ENCODE measurements at places on chromosomes 3 and 15.
A peak's percentile ranks its signal among the peaks of the same experiment; 100 is the strongest.

- no peak for DNase-seq
Observed at GRCh38 chr3:117657278-117657677, 947.7 kb downstream of the TUSC7 start.

DNA sequence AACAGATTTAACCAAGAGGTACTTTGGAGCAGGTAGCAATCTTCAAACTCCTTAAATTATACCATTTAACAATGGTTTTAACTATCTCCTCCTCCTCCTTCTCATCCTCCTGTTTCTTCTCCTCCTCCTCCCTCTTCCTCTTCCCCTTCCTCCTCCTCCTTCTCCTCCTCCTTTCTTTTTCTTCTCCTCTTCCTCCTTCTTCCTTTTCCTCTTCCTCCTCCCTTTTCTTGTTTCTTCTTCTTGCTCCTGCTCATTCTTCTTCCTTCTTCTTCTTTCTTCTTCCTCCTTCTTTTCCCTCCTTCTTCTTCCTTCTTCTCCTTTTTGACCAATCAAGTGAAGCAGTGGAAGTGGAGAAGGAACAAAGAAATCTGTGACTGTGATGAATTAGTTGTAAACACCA lies 14.1 kb downstream of the PATL2 start:
- DNase-seq, result no peak

GRCh38 chr15:91865950-91866349 lies 12.4 kb downstream of the SLCO3A1 start:
- DNase-seq, result no peak

DNA sequence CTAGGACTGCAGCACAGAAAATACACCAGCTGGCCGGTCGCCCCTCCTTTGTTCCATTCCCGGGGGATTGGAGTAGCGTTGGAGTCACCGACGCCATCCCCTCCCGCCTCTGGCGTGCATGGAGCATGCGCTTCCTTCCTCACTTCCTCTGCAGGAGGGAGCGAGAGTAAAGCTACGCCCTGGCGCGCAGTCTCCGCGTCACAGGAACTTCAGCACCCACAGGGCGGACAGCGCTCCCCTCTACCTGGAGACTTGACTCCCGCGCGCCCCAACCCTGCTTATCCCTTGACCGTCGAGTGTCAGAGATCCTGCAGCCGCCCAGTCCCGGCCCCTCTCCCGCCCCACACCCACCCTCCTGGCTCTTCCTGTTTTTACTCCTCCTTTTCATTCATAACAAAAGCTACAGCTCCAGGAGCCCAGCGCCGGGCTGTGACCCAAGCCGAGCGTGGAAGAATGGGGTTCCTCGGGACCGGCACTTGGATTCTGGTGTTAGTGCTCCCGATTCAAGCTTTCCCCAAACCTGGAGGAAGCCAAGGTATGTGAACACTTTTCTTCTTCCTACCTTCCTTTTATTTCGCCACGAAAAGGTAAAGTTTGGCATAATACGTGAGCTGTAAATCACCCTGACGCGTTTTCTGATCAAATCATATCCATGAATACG lies at the start of gene SCG3:
Gene SCG3, plus strand, starts transcription at position 201 of the 661 bp plus-strand sequence. Its CDS starts 253 bp downstream, at position 454.
- DNase-seq, result peak; percentile 71

- DNase-seq, result no peak
Observed at GRCh38 chr15:59313641-59314332, 58.9 kb downstream of the MYO1E start.

DNA sequence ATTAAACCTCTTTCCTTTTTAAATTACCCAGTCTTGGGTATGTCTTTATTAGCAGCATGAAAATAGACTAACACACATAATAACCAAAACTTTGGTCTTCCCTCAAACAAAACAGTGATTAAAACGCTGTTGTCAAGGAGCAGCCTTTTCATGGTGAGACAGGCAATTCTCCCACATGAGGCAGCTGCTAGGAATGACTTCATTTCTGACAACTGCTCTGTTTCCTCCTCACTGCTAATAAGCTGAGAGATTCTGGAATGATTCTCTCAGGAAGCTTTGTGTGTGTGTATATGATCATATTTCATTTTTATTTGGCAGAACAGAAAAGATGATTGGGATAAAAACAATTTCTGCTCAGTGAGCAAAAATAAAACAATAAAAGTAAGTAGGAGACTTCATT lies 580.6 kb upstream of the ADAMTS9 start:
- no peak for DNase-seq

GRCh38 chr15:74394090-74394846 lies 26.8 kb upstream of the CYP11A1 start:
- no peak for DNase-seq

GRCh38 chr3:79517766-79518413 lies 249.9 kb downstream of the ROBO1 start:
- DNase-seq, result no peak

- no peak for DNase-seq
Observed at GRCh38 chr15:101193120-101193644, 58.7 kb downstream of the CHSY1 start.

- no peak for DNase-seq
Observed at GRCh38 chr3:53079791-53080555, 34.1 kb upstream of the SFMBT1 start.

GRCh38 chr3:145182196-145182911 lies 978.6 kb downstream of the PLOD2 start:
- no peak for DNase-seq

DNA sequence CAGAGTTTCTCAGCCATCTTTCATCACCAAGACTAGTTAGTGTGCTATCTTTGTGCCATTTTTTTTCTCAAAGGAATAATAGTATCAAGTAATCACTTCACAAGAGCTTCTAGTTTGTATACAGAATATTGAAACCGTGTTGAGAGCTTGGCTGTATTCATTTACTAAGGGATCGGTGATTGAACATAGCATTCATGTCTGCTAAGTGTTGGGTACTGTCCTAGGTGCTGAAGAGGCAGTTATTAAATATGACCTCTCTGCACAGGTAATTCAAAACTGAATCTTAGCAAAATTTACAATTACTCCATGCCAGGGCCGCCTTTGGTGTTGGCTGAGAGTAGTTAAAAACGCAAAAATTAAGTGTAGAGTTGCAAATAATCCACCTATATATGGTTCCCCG lies 355.3 kb upstream of the RORA start:
- no peak for DNase-seq

DNA sequence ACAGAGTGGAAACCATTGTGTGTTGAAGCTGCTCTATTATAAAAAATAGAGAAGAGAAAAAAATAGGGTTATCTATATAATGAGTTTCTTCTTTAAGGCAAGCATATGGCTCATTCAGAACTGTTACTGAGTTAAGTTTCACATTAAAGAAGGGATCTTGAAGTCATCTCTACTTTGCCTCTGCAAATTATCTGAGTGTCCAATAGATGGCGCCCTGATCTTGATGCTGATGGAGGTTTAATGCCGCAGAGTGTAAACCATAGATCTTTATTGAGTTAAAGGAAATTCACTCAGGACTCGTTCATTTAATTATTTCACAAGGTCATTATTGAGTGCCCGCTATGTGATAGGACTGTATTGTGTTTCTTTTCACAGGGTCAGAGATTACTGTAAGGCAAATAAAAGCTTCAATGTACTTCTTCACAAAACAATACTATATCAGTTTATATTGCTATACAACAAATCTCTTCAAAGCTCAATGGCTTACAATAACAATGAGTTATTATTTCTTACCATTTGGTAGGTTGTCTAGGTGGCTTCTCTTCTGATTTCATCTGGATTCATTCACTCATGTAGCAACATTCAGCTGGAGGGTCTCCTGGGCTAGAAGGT lies 171.4 kb downstream of the NSUN3 start:
- DNase-seq, result no peak

DNA sequence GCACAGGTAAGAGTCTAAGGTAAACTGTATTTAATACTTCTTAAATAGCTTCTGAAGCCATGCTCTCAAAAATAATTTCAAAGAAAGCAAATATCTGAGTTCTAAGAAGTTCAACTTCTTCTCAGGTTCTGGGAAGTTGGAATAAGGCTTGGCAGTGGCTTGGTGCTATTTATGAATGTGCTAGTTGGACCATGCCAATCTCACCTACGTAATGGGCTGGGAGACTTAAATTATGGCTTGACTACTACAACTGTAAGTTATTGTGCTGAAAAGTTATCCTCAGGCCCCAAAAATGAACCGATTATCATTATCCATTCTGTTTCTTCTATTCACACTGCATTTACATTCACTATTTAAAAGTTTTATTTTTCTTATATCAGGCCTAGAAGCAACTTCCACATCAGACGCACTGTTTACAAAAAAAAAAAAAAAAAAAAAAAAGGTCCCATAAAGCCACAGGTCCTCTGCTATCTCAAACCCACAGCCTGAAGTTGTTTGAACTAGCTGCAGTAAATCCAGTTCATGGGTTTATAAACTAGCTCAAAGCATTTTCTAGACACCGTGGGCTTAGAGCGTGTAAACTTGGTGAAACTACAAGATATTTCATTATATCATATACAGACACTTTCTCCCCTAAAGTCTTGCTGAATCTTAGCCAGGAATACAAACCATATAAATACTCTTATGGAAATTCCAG lies 3.4 kb downstream of the LRIG1 start:
- no peak for DNase-seq

DNA sequence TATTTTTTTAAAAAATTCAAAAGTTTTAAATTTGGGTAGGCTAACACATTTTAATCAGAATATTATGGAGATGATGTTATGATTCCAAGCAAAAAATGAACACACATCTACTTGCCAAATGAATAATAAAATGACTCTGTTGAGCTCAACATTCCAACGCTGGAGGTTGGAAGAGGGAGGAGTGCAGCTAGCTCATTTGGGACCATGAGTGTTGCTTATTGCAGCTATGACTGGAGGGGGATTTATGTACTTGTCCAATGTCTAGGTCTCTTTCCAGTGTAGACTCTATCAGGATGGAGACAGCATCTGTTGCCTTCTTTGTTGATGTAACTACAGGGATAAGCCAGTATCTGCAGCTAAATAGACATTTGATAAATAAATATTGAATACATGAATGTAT lies 310.6 kb downstream of the CACNA2D3 start:
- no peak for DNase-seq

DNA sequence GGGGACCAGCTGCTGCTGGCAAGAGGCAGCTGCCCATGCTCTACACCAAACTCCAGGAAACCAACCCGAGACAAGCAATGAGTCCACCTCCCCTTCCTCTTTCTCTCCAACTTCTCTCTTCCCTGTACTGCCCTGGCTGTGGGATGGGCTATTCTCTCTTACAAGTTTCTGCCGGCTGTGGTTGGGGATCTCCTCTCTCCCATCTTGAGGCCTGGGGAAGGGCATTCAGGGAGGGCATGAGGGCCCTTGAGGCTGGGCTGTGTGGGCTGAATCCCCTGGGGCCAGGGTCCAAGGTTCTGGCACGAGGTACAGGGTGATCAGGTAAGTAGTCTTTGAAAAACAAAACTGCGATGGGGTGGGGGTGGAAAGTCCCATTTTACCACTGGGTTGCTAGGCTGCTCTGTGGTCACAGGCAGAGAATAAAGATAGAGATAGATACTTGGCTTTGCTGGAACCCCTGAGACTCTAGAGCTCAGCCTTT lies 32.3 kb upstream of the CTSH start:
- no peak for DNase-seq

- DNase-seq, result no peak
Observed at GRCh38 chr3:197023998-197024651, 5.5 kb downstream of the MELTF start.

DNA sequence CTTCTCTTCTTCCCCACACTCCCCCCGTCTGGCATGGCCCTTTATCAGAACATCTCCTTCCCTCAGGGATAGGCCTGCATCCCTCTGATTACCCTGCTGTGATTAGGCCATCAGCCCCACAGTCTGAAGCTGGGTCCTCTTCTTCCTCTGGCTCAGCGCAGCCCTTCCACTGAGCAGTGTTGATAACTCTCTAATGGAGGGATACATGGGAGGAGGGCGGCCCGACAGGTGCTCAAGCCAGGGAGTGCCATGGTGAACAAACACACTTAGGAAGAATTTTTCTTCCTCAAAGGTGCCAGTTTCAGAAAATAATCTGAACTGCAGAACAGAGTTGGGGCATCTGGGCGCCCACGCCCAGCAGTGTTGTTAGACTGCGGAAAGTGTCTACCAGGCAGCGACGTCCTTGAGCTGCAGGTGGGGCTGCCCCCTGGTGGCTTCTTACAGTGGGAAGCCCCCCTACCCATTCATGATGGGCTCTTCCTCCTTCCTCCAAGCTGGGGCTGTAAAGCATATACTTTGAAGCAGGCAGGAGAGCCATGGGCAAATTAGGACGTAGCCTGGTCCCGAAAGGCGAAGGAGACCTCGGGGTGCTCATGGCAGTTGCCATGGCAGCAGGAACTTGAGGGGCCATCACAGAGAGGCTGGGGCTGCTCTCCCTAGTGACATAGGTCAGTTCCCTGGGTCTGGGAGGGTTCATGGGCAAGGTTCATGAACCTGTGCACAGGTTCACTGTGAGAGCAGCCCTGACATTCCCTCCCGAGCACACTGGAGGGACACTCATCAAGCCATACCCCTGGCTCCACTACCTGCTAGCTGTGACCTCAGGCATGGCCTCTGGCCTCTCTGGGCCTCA lies 33.2 kb upstream of the NR2C2 start:
- no peak for DNase-seq

- DNase-seq, result no peak
Observed at GRCh38 chr3:124383051-124383450, 347.2 kb upstream of the UMPS start.

DNA sequence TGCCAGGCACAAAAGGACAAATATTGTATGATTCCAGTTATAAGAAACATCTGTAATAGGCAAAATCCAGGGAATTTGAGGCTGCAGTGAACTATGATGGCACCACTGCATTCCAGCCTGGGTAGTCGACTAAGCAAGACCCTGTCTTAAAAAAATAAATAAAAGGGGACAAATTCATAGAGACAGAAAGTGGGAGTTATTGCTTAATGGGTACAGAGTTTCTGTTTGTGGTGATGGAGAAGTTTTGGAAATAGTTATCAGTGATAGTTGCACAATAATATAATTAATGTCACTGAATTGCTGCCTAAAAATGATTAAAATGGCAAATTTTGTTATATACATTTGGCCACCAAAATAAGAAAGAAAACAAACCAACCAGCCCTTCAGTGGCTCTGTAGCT lies 27.6 kb upstream of the CNBP start:
- no peak for DNase-seq

DNA sequence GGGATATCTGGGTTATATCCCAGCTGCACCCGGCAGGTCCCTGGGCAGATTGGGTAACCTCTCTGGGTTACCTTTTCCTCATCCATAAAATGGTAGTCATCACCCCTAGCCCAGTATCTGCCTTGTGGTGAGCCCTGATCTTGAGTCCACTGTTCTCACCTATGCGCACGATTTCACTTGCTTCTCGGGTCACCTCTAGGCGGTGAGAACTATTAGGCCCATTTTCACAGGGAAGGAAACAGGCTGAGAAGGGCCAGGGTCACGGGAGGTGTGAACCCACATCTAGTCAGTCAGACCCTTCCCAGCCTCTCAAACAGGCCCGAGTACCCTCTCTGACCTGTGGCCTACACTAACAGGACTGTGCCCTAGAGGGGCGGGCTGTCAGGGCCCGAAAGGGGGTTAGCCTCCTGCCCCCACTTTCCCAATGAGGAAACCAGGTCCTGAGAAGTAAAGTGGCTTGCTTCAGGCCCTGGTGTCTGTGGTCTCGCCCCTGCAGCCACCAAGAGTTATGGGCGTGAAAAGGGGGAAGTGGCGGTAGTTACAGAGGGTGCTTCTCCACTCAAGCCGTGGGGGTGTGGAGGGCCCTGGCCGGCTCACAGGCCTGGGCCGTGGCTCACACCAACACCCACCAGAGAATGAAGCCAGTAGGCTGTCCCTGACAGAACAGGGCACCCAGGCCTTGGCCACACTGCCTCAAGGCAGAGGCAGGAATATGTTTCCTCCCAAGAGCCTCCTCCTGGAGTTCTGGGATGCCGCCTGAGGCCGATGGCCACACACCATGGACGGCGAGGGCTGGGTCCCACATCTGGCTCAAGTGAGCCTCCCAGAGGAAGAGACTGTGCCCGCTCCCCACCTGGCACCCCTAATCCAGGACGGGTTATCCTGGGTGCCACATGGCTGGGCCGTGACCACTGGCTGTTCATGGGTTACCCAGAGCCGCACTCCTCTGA lies 19.5 kb downstream of the PSTPIP1 start:
- DNase-seq, result no peak

Data from caudate nucleus (tissue), 63 donors.